Hypothalamus (tissue), 51 donors: ENCODE measurements at places on chromosomes 7 and 10.

DNA sequence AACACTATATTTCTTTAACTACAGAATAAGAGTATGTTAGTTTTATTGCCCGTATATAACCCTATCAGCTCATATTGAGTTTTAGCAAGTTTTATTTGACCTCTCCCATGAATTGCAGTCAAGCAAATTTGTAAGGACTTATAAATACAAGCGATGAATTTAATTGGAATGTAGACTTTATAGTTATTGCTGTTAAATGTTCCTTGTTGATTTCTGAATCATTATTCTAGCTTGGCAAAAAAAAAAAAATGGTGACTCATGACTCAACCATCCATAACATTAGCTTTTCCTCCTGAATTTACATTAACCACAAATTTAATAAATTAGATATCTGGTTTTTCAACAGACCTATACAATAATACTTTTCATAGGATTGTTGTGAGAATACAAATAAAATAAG is 334.0 kb upstream of the LRRTM3 start:
- DNase-seq = no peak

DNA sequence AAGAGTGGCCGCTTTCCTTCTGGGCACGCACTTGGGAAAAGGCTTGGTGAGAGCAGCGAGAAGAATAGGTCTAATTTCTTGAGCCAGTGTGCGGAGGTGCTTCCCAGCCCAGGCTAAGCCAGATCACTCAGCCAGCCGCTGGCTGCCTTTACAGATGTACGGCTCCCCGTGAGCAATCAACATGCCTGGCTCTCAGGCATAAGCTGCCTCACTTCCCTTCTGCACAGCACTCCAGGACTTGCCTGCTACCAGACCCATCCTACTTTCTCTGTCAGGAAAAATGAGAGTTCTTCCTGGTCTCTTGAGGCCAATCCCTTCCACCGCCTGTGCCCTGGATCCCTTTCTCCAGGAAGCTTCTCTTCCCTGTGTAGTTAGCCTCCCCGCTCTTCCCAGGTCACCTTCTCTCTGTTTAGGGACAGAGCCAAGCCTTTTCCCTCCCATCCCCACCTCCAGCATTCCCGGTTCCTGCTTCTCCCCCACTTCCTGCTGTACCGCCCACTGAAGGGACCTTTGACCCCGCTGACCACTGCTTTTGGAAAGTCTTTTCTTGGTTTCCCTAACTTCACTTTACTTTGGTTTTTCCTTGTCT is 1.1 kb upstream of the ACTR3C start:
- DNase-seq = no peak

GRCh38 chr10:75773231-75773780 is 341.9 kb downstream of the LRMDA start:
- no peak for DNase-seq

DNA sequence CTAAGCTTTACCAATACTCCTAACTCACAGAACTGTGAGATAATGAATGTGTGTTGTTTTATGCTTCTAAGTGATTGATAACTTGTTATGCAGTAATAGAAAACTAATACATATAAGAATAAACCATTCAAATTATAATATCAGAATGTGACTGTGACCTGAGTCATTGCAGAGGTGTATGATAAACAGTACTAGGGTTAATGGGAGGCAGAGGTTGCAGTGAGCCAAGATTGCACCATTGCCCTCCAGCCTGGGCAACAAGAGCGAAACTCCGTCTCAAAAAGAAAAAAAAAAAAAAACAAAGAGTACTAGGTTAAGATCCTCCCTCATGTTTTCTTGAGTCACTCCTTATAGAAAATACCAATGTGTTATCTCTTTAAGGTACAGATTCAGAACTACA is 950.3 kb downstream of the SORCS1 start:
- no peak for DNase-seq

DNA sequence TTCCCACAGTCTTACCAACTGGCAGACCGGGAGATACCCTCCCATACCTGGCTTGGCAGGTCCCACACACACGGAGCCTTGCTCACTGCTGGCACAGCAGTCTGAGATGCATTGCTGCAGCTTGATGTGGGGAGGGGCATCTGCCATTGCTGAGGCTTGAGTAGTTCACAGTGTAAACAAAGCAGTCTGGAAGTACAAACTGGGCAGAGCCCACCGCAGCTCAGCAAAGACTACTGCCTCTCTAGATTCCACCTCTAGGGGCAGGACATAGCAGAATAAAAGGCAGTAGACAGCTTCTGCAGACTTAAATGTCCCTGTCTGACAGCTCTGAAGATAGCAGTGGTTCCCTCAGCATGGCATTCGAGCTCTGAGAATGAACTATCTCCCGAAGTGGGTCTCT is 69.6 kb upstream of the RELN start:
- DNase-seq = no peak

- DNase-seq = no peak
Measured at GRCh38 chr7:130948822-130949221, 214.8 kb upstream of the KLF14 start.

- no peak for DNase-seq
Measured at GRCh38 chr7:2979201-2979631, 64.5 kb downstream of the CARD11 start.

- DNase-seq = no peak
Measured at GRCh38 chr7:75813781-75814236, at the start of gene CCL24. Gene CCL24 (minus strand): TSS chr7:75813806. CDS start chr7:75813715, 91 bp downstream.

- no peak for DNase-seq
Measured at GRCh38 chr10:113527211-113527906, 25.5 kb upstream of the HABP2 start.

DNA sequence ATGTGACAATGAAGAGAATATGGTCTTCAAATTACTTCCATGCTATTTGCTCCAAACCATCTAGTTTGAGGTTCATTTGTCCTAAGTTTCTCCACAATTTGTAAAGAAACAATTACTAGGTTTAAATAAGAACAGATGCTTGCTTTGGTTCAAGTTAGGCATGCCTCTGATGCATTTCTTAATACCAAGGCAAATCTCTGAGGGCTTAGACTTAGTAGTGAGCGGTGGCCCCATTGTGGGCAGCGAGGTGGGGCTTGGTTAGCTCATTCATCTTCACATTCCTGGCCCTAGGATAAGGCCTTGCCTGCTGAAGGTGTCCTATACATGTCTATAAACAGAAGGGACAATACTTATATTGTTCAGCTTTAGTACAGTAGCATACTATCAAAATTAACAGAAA is 52.4 kb upstream of the RHEB start:
- DNase-seq = no peak

- no peak for DNase-seq
Measured at GRCh38 chr7:19080093-19080492, 37.3 kb downstream of the TWIST1 start.

DNA sequence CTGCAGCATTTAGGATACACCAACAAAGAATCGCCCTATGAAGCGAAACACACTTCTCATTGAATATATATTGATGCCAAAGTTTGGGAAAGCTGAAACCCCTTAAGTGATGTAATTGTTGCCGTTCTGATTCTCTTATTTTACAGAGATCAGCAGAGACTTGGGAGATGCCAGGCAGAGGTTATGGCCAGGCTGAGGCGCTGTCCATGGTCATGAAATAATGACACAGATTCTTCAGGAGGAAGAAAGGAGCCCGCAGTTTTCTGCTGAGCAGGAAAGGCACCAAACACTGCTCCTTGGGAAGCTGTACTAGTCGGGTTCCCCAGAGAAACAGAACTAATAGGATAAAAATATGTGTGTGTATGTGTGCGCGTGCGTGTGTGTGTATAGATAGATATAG is 566.0 kb downstream of the CALN1 start:
- DNase-seq = no peak

DNA sequence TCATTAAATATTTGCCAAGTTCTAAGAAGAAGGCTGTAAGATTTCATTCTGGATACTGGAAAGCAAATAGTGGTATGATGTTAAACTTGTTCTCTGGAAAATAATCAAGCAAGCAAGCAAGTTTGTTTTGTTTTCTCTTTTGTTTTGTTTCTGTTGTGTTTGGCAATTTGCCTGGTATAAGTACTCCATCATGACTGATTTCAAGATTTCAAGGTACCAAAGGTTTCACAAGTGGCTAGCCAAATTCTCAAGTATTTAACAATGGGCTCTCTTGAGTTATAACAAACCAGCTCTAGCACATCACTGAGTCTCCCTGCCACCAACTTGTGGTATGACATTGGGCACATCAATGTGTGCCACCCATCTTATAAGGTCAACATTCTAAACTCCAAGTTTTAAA is 151.7 kb upstream of the IGFBP3 start:
- DNase-seq = no peak
